ENCODE measurements at places on chromosomes 5 and 9. TPM values are rescaled to one million over a fixed set of nuclear protein-coding genes. Genes with fewer than 3 reads are reported as not detected.

The KIF4B gene
- not detected for total RNA-seq

The HCN1 gene
- total RNA-seq, result not detected

The KIF20A gene
- total RNA-seq, result 102 TPM

The PCDHB15 gene
- not detected for total RNA-seq

The HTR1A gene
- not detected for total RNA-seq

The PIGO gene
- total RNA-seq, result 19.6 TPM

The GADD45G gene
- total RNA-seq, result 0.67 TPM

The PALM2AKAP2 gene
- total RNA-seq, result 3.3 TPM

The ACSL6 gene
- 1.1 TPM for total RNA-seq

The ZNF367 gene
- total RNA-seq, result 6.9 TPM

The SEMA4D gene
- 0.33 TPM for total RNA-seq

The SERF1A gene
- total RNA-seq, result 5.1 TPM

The LCN6 gene
- not detected for total RNA-seq

The TRMO gene
- 25.6 TPM for total RNA-seq

The ZBTB26 gene
- total RNA-seq, result 5.7 TPM

The AFAP1L1 gene
- total RNA-seq, result 12.7 TPM

The SIT1 gene
- total RNA-seq, result not detected

The GARIN3 gene
- not detected for total RNA-seq

The PGM5 gene
- 1.4 TPM for total RNA-seq

The IFNB1 gene
- total RNA-seq, result 0.69 TPM

The GABRA1 gene
- not detected for total RNA-seq

The PCDHGC3 gene
- total RNA-seq, result 50.2 TPM

The IL7R gene
- 1.3 TPM for total RNA-seq

The ENTPD2 gene
- not detected for total RNA-seq

The GLDC gene
- 23.3 TPM for total RNA-seq

The BDP1 gene
- total RNA-seq, result 18.3 TPM

The FGF18 gene
- total RNA-seq, result not detected

The SPATA24 gene
- 4.3 TPM for total RNA-seq

The ZNF300 gene
- 3.5 TPM for total RNA-seq

The ADAMTSL2 gene
- not detected for total RNA-seq

The SPINK6 gene
- not detected for total RNA-seq

The CSF2 gene
- not detected for total RNA-seq

The GFRA3 gene
- total RNA-seq, result 0.67 TPM

The YTHDC2 gene
- total RNA-seq, result 39.3 TPM

The GMCL2 gene
- not detected for total RNA-seq

The HMMR gene
- total RNA-seq, result 30.6 TPM

The CARD19 gene
- 86.9 TPM for total RNA-seq

The ZNF622 gene
- total RNA-seq, result 42.9 TPM

The PHYHD1 gene
- total RNA-seq, result 4.7 TPM

The ANKRD55 gene
- not detected for total RNA-seq

The TXNDC15 gene
- 53.3 TPM for total RNA-seq

Data from melanocyte of skin (primary cell).